CD8-positive, alpha-beta memory T cell (primary cell): ENCODE measurements at places on chromosomes 7 and 10.
A peak's percentile ranks its signal among the peaks of the same experiment; 100 is the strongest.

DNA sequence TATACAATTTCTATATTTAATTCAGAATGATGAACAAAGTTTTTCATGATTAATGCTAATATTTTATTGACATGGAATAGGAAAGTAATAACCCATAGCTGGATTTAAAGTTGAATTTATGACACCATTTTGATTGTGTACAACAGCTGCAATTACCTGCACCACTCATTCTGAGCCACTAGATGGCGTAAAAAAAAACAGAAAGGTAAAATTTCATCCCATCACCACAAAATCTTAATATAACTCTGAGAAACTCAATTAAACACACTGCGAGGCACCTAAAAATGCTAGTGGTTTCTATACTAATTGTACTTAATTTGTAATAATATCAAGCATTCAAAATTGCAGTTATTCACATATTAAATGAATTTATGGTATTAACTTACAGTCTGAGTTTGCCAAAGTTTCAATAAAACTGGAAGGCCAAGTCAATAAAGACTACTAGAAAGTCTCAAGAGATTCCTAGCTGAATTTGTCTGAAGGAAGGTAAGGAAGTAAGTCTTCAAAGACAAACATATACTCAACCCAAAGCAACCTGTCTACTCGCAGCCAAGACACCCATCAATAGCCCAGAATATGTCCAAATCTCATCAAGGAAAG is 182.5 kb downstream of the SKAP2 start:
- DNase-seq = peak; percentile 37

GRCh38 chr10:131311402-131311660 is 190 bp downstream of the TCERG1L start:
- no peak for DNase-seq

DNA sequence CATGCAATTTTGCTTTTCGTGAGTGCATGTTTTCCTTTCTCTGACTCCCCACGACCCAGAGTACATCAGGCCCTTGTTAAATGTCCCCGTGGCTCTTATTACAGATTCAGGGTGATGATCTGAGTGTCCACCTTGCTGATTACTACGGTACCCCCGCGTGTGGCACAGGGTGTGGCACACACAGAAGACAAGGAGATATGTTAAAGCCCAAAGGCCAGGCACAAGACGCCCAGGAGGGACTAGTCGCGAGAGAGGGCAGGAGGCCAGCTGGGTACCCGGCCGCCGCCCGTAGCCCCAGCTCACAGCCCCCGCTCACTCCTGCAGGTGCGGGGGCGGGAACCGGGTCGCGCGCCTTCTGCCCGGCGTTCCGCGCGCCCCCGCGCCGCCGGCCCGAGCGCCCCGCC is 281 bp upstream of the EXOC6 start:
- no peak for DNase-seq

- no peak for DNase-seq
Observed at GRCh38 chr7:156504687-156505545, 135.7 kb upstream of the RNF32 start.

- no peak for DNase-seq
Observed at GRCh38 chr7:136890399-136890798, 21.9 kb downstream of the CHRM2 start.

DNA sequence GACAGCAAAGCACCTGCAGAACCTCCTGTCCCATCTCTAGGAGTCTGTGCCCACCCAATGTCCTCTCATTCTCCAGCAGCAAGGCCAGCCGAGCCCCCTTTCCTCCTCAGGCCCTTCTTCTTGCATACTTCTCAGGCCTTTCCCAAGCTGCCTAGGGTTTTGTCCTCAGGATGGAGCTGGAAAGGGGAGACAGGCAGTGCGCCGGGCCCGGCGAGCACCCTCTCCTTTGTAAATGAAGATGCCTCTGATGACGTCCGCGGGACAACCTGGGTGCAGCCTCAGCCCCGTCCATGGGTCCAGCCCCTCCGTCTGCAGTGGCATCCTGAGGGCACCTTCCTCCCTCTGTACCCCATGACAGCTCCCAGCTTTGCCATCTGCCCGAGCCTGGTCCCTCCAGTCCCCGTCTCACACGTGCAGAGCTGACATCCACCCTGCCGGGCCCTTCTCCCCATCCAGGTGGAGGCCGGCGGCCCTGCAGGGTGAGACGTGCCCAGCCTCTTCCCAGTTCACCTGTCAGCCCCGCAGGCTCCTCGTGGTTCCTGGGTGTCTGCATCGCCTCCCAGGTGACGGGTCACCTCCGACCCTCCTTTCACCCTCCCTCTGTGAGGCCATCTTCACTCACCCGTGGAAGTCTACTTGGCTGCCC is 36.4 kb downstream of the JAKMIP3 start:
- no peak for DNase-seq

DNA sequence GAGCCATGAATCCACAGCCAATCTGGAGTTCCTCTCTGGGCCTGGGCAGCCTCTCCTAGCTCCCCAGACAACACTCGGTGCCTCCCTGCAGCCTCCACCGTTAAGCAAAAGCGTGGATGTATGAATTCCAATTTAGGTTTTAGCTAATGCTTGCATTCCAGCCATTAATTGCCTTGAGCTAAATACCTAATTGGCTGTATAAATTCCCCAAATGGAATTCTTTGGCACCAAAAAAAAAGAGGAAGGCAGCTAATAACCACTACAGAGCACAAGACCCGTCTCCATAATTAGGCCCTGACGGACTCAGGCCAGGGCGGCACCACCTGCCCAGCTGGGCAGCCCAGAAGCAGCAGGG is 140.5 kb downstream of the PTPRN2 start:
- DNase-seq = no peak

DNA sequence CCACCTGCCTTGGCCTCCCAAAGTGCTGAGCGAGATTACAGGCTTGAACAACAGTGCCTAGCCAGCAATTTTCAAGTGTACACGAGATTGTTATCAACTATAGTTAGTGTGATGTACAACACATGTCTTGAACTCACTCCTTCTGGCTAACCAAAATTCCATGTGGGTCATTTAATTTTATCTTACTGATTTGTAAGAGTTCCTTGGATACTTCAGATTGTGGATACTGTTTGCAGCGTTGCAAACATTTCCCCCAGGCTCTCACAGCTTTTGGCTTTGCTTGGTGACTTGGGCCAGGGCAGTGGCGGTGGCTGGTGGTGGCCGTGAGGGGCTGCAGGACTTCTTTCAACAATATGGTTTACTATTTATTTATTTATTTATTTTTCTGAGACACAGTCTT is 8.5 kb upstream of the TMEM270 start:
- no peak for DNase-seq

DNA sequence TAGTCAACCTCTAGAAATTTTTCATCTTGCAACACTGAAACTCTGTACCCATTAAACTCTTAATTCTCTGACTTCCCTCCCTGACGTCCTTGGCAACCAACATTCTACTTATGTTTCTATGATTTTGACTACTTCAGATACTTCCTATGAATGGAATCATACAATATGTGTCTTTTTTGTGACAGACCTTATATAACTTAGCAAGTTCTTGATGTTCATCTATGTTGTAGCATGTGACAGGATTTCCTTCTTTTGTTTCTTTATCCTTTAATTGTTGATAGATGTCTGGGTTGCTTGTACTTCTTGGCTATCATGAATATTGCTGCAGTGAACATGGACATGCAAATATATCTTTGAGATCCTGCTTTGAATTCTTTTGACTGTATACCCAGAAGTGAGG is 240.8 kb downstream of the ADK start:
- no peak for DNase-seq

DNA sequence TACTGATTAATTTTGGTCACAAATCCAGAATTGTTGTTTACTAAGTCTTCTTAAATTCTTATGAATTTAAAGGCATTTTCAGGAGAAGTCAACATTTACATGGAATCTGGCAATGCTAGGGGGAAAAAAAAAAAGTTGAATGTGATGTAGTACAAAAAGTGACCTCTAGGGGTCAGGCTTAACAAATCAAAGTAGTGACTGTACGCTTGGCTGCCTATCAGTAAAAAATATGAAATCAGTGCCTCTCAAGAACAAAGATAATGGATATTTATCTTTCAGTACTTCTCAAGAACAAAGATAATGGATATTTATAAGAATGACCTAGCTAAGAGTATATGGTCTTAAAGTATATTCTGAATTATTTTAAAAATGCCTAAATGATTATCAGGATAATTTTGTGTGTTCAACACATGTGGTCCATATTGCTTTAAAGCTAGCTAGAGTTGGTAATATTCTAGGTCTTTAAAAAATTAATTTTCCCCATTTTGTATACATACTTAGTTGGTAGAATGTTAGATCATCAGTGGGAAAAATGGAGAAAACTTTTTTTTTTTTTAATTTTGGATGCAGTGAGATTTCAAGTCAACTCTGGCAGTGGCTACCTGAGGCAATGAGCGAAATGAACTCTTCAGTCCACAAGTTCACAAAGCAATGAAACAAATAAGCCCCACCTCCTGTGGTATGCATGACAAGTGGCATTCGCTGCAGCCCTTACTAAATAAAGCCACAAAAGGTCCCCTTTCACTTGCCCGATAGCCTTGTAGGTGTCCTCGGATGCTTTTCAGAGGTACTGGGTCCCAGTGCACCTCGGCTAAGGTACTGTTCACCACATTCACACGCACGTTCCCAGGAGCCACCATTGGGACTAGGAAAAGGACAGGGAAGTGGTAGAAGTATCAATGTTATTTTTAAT is 51.2 kb upstream of the LAMB4 start:
- no peak for DNase-seq

GRCh38 chr10:56449770-56450169 is 88.7 kb upstream of the ZWINT start:
- DNase-seq = no peak

DNA sequence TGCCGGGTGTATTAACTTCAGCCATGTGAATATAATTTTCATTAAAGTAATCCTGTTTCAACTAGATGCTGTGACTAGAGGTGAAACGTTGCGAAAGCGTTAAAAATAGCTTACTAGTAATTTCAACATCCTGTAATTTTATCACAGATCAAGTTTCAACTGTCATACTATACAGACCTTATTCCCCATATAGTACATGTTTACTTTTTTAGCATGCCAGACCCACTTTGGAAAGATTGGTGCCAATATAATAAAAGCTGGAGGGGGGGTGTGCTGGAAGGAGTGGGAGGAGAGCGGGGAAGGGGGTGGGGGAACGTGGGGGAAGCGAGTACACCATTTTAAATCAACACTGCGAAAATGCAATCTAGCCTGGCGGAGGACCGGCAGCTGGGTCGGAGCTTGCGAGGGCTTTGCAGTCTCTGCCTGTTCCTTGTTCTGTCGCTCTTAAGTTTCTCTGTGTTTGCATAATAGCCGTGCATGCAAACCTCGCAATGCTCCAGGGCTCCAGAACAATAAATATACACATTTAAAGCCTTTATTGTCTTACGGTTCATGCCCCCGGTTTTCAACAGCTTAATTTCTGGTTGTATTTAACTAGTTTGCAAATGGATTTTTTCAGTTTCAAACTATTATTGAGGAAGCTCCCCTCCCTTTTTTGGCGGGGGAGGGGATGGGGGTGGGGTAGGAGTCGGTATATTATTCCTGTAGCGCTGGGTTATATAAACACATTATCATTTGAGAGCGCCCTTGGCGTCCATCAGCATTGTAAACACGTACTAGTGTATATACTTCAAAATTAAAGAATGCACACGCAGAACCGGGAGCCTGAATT is 1.3 kb upstream of the ARID5B start:
- DNase-seq = peak; percentile 60

- DNase-seq = peak; percentile 69
Observed at GRCh38 chr7:104943502-104944343, 70.3 kb upstream of the KMT2E start.

DNA sequence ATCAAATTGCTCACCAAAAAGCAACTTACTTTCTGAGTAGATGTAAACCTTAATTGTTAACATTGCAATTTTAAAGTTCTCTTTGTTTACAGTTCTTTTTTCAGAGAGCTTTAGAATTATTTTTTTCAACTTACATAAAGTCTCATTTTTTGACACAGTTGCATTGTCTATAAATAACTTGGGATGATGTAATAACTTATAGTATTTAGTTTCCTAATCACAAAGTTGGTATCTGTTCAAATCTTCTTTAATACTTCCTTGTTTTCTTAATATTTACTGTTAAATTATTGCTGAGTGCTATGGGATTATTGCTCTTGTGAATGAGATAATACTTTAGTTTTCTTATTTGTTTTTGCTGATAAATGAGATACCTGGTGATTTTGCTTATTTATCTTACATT is 18.9 kb upstream of the SUV39H2 start:
- no peak for DNase-seq

DNA sequence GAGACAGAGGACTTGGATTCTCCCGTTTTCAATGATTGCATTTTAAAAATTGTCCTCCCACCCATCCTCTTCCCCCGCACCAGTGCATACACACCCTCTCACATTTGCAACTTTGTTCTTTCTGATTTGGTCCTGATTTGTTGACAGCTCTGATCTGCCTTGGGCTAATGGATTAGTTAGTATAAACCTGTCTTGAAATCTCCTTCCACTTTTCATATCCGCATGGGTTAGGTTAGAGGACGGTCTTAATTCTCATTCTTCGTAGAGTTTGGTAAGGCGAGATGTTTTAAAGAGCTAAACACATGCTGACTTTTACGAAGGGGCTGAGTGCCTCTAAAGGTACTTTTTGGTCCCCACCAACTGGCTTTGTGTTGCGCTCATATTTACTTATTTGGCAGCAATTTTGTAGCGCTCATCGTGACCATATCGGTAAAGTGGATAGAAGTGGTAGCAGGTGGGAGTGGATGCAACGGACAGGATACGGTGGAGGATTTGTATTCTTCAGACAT is 1.1 kb downstream of the AHR start:
- DNase-seq = no peak

DNA sequence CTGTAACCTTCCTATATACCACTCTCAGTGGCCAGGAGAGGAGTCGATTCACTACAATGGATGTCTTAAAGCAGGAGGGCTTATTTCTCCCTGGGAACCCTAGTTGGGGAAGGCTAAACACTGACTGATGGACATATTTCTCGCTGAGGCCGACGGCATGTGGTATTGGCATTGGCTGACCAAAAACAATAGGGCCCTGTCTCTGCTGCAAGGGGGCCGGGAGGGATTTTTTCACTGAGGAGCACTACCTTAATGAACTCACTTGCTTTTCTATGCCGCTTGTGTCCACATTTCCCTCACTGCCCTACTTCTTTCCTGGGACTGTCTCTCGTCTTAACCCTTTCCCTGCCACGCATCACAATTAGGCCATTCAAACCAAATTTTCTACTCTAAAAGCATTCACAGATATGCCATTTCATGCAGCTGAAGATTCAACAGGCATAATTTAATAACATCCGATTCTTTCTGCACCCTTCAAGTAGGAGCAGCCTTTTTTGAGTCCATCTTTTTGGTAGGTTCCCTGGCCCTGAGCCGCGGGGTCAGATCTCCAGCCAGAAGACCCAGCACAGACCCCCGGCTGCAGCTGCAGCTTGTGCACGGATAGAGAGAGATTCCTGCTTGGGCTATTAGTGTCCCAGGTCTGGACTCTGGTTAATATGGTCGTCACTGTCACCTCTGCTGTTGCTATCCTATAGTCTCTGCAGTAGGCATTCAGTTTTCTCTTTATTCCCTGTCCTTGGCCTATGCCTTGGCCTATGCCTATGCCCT is 118.7 kb downstream of the HIPK2 start:
- DNase-seq = no peak
